ENCODE measurements at places on chromosomes 2 and 18.

GRCh38 chr18:58388736-58389135, 240.2 kb downstream of the ALPK2 start:
- DNase-seq = peak; percentile 34

GRCh38 chr2:241599615-241600014, 37.3 kb downstream of the THAP4 start:
- DNase-seq = no peak

GRCh38 chr2:146392186-146392585, 1452.6 kb upstream of the ACVR2A start:
- no peak for DNase-seq

DNA sequence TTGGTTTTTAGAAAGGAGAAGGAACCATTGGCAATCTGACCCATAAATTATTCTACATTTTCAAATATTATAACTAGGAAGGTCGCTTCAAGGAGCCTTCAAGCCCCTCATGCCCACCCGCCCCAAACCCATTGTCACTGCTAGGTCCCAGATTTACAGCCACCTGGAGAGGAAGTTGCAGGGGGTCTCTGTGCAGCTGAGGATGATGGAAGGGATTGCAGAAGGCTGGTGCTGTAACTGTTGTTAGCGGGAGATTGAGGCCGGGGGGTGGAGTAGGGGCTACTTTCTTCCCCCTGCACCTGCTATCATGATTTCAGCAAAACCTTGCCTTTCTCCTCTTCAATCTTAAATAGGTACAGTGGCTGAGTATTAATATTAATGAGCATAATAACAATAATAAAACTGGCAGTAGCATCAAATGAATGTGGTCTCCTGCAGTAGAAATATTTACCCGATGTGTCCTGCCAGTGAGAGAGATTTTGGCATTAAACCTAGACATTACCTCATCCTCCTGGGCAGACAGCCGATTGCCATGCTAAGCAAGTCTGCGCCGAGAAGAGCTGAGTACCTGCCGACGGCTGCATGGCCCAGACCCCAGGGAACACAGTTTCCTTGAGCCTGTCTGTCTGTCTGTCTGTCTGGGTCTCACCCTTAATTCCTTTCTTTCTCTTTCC, 225.4 kb downstream of the FAM210A start:
- peak; percentile 78 for DNase-seq

GRCh38 chr2:128805237-128805636, 486.6 kb upstream of the HS6ST1 start:
- no peak for DNase-seq

DNA sequence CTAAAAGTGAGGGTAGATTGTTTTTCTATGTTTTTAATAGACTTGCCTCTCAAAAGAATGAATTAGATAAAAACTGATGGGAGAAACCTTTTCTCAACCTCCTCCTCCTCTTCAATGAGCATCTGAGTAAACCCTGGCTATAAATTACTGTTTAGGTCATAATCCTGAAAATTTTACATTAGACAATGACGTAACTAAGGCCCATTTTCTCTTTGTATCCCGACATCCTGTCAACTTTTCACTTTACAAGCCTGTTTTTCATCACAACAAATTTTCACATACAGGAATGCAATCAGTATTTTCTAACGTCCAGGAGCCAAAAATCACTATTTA, 1.3 kb downstream of the SPIRE1 start:
- DNase-seq = no peak

GRCh38 chr18:58895385-58895784, 30.7 kb downstream of the ZNF532 start:
- no peak for DNase-seq

DNA sequence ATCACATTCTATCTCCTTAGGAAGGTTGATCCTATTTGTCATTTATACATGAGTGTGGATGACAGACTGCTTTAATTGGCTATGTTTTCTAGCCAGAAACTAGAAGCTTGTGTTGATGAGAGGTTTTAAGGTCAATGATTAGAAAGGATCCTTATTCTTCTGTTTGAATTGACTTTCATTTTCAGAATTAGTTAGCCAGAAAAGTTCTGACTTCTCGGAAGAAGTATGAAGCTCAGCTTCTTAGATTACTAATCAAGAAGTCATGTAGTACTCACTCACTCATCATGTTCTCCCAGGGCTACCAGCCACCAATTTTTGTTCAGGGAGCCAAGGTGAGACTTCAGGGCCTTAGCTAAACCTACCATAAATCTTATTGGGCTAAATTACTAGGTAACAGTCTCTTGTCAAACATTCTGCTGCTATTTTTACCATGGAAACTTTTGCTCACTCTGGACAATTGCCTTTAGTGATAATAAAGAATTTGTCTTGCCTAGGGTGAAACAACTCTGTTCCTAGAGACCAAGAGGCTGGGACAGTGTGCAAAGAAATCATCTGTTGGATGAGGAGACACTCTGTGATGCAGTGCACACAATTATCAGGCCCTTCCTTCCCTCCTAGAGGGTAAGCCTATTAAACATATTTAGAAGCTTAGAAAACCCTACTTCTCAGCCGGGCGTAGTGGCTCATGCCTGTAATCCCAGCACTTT, 111.6 kb upstream of the DNMT3A start:
- DNase-seq = no peak

GRCh38 chr2:17763641-17764333, 9.8 kb downstream of the GEN1 start:
- no peak for DNase-seq

- DNase-seq = peak; percentile 58
Observed at GRCh38 chr2:38959938-38960608, 70.4 kb downstream of the ARHGEF33 start.

DNA sequence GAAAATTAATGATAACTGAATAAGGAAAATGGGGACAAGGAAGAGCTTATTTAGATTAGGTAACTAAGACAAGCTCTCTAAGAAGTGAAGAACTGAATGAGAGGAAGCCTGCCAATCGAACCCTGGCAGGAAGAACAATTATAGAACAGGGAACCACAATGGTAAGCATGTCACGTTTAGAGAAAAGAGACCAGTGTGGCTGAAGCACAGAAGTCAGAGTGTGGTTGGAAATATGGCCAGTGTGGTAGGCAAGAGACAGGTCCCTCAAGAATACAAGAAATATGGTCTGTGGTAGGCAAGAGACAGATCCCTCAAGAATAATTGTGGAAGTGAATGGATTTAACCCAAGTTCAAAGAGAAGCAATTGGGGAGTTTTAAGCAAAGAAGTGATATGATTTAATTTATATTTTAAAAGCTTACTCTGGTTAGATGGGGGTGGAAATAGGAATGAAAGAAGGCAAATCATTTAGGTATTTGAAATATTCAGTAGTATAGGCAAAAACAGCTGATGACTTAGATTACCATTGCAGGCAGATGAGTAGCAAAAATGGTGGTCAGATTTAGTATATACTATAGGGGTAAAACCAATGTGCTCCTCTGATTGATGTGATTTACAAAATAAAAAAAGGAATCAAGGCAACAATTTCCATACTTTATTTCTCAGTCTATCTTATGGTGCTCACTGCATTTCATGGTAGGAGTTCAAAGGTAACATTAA, 38.8 kb upstream of the ERMN start:
- no peak for DNase-seq

DNA sequence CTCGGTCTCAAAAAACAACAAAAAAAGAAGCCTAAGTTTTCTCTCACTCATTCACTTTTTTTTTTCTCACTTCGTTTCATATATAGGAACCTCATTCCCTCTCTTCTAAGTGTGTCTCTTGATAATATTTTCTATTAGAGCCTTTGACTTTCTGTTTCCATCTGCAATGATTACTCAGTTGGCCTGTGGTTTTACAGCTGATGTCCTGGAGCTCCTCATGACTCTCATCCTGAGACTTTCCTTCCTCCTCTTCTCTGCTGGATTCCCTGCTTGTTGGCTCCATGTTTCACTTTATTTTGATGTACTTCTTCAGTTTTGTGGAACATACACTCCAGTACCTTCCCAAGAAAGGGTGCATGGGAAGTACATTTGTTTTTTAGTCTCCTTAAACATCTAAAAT, 154.2 kb upstream of the GATA6 start:
- no peak for DNase-seq

DNA sequence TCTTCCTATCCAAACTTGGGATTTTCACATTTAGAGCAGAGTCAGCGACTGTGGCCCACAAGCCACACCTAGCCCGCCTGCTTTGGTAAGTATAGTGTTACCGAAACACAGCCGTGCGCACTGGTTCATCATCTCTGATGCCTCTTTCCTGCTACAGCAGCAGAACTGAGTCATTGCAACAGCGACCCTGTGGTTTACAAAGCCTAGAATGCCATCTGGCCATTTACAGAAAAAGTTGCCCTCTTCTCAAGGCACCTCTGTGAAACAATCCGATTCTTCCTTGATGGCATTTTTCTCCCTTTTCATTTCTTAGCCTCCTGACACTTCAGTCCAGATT, 10.7 kb upstream of the IAH1 start:
- DNase-seq = no peak

- DNase-seq = no peak
Observed at GRCh38 chr2:161355983-161356382, 47.8 kb downstream of the PSMD14 start.

DNA sequence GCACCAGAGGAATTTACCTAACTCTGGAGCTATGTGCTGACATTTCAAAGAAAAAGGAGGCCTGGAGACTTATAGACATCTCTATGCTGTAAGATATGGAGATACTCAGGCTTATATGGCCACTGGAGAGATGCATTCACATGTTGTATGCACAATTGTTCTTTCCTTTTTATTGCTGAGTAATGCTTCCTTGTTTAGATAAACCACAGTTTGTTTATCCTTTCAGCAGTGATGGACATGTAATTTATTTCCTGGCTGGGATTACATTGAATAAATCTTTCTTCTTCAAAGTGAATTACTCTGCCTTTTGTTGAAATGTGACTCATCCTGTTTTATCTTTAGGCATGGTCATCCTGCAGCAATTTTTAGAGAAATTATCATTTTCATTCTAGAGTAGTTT, 716.7 kb upstream of the GCFC2 start:
- no peak for DNase-seq

DNA sequence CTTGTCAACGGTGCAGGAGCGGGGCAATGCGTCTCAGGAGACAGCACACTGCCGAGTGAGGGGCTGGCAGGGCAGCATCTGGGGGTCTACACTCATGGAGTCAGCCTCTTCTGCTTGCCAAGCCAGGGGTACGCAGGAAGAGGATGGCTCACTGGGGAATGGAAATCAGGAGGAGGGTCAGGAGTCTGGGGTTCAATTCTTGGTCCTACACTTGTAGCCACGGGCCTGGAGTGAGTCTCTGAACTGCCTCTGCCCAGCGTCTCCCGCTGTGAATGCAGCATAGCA, 70.0 kb downstream of the CAPN13 start:
- DNase-seq = no peak

- DNase-seq = peak; percentile 60
Observed at GRCh38 chr2:207165121-207166038, at the start of gene KLF7. KLF7 (minus strand) TSS chr2:207165948; CDS start chr2:207165568, 380 bp downstream.

Data from ureter (tissue), 1 donor.